ENCODE measurements at places on chromosomes 2 and 18.

DNA sequence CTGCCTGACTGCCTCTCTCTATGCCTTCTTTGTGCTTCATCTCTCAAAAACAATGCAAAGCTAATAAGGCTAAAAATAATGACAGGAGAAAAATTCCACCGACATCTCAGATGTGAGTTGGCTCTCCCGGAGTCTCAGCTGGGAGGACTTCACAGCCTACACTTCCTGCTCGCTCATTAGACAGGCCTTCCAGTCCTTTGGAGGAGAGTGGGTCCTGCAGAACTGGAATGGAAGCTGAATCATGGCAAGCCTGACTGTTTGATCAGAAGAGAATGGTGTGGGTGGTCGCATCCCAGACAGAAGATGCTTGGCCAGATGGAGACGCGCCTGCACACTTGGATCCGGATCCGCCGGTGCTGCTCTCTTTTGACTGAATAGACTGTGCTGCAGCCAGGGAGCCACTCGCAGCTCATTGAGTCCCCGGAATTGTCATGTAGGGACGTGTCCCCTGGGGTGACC, 49.7 kb downstream of the TRIB2 start:
- DNase-seq = no peak

- DNase-seq = peak; percentile 82
These were observed 57.8 kb downstream of the PKDCC start for GRCh38 chr2:42105330-42106256.

GRCh38 chr2:109126501-109126860, 2.5 kb upstream of the SH3RF3 start:
- no peak for DNase-seq

GRCh38 chr2:61662990-61663389, 124.8 kb upstream of the XPO1 start:
- DNase-seq = no peak

DNA sequence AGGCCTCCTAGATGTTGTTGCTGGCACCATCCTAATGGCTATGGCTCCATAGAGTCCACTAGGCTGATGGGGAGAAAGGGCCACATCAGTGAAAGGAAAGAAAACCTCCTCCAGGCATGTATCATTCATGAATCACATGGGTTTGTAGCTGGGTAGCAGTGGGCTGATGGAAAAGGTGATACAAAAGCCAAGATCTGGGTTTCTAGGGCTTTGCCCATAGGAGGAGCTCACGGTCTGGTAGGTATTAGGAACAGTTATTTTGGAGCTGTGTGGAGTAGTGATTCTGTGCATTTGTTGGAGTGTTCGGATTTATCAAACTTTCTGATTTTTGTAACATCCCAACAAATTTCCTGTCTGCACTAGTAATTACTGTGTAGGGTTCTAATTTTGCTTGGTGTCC, 259.2 kb downstream of the SLC4A3 start:
- DNase-seq = no peak

DNA sequence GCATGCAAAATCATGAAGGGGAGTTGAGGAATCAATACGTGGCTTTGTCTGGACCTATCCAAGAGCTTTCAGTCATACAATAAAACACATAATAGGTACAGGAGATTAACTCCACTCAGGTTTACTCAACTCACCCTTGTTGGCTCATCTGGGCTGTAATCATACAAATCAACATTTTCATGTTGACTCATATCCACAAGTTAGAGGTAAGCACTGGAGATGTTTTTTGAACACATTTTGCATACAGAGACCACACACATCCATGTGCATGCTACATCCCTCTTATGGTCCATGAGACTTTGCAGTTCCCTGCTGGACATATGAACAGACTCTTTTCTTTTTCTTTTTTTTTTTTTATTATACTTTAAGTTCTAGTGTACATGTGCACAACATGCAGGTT, 336.9 kb upstream of the PIK3C3 start:
- DNase-seq = no peak

DNA sequence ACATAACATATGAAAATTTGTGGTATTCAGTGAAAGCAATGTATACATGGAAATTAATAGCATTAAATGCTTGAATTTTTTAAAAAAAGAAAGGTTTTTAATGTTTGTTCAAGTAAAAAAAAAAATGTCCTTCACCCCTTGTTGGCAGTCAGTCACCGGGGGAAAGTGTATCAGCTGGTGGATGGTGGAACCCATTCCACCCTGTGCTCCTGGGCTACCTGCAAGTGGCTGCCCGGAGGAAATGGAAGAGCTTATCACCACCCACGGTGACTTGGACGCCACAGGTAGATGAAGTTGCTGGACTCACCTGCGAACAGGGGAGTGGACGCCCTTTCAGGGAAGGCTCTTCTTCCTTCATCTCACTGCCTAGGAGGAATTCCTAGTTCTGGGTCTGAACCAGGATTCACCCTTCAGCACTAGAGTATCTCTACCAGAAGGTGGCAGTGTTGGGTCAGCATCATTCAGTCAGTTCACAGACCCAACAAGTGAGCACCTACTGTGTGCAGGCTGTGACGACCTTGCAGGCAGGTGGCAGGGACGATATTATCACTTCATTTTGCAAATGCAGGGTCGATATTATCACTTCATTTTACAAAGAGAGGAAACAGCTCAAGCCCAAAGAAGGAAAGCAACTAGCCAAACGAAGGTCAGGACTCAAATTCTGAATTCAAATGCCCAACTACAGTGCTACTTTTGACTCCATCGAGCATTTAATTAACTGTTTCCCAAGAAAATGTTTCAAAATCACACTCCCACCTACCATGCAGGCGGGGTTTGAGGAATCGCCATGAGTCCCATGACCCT, 35.8 kb downstream of the CIB4 start:
- DNase-seq = peak; percentile 17

DNA sequence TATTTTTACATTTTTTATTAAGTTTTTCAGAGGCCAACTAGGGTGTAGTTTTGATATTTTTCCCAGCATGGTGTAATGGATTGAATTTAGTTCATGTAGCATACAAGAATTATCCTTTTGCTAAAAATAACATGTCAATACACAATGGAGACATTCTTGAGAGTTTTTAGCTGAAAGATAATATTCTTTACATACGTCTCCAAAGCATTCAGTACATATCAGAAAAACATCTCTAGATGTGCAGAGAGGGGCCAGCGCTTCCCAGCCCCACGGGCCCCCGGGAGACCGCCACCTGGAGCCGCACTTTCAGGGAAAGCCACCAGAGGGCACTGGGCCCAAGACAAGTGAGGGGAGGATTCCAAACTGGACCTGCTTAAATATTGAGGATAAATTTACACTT, 499.4 kb downstream of the GALR1 start:
- DNase-seq = no peak

- DNase-seq = peak; percentile 25
These were observed 5.8 kb upstream of the RTN4 start for GRCh38 chr2:55056024-55056521.

DNA sequence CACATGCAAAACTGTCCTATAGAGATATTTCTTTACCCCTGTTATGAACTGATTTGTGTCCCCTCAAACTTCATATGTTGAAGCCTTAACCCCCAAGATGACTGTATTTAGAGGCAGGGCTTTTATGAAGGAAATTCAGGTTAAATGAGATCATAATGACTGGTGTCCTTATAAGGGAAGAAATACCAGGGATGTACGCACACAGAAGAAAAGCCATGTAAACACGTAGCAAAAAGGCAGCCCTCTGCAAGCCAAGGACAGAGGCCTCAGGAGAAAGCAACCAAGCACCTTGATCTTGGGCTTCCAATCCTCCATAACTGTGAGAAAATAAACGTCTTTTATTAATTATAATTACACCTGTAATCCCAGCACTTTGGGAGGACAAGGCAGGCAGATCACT, 101.3 kb upstream of the NDUFV2 start:
- DNase-seq = no peak

DNA sequence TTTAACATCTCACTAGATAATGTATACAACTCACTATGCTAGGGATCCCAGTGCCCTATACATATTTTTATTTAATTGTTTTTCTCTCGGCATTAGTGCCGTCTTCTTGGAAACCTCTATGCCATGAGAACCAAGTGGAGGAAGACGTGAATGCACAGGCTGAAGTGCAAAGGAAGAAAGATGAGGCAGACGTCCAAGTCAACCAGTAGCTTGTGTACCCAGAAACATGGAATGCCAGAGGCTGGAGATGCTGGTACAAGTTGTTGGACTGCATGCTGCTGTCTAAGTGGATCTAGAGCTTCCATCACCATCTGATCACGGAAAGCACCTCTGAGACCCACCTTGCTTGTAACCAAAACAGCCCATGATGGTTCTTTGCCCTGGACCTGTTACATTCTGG, 12.5 kb upstream of the GEMIN6 start:
- DNase-seq = no peak

GRCh38 chr2:165500816-165501215, 31.3 kb downstream of the CSRNP3 start:
- no peak for DNase-seq

GRCh38 chr2:55142518-55142917, 89.6 kb downstream of the CLHC1 start:
- no peak for DNase-seq

- no peak for DNase-seq
These were observed 10.5 kb downstream of the CYTIP start for GRCh38 chr2:157433394-157433793.

- no peak for DNase-seq
These were observed 37.1 kb downstream of the B4GALT6 start for GRCh38 chr18:31647127-31647753.

GRCh38 chr18:8034674-8035073, 467.6 kb downstream of the PTPRM start:
- DNase-seq = no peak

DNA sequence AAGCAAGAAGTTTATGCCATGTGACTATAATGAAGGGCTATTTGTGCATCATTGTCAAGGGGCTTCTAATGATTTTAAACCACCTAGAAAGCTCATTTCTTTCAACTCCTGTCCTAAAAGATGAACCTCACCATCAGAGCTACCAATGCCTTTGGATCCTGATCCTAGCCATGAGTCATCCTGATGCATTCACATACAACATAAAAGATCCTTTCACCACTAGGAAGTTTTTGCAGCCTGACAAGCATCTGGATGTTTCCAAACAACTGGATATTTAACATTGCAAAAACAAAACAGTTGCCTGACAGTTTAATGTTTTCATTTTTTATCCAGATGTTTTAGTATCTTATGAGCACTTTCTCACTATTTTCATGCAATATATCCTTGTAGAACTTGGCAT, 425.3 kb downstream of the MBD2 start:
- DNase-seq = no peak

DNA sequence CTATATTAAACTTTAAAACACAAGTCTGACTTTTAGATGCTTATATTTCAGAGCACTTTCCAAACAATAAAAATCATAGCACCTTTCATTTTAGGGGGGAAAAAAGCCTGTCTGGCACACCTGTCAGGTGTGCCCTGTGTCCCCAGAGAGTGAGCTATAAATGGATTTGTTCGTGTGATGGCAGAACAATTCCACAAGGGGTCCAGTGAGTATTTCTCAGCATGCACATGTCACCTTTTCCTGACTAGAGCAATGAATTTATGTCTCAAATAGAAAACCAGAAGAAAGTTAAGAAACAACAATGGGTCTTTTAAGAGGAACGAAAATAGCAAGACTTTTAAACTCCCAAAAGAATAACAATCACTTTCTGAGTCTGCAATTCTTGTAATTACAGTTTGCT, 55.9 kb downstream of the ACVR1C start:
- DNase-seq = no peak

- no peak for DNase-seq
These were observed 141.7 kb downstream of the NDUFA10 start for GRCh38 chr2:239883326-239884050.

GRCh38 chr2:67881816-67882215, 181.0 kb downstream of the C1D start:
- DNase-seq = no peak

GRCh38 chr2:199378948-199379650, 78.6 kb downstream of the SATB2 start:
- DNase-seq = no peak

DNA sequence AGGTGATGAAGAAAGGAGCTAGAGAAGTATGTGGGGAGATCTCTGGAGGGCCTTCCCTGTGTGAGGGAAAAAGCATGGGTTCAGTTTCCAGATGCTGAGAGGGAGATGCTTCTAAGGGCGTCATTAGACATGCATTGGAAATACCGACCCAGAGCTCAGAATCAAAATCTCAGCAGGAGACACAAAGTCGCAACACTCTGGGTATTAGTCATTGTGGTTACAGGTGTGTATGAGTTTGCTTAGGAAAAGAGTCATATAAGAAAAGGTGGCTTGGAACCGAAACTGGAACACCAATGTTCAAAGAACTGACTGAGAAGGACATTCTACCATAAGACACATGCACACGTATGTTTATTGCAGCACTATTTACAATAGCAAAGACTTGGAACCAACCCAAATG, 477.1 kb downstream of the FBXO15 start:
- no peak for DNase-seq

GRCh38 chr18:62277045-62277444, 48.1 kb upstream of the TNFRSF11A start:
- no peak for DNase-seq

GRCh38 chr18:9506046-9506792, 30.9 kb downstream of the RALBP1 start:
- no peak for DNase-seq

GRCh38 chr2:9778012-9778411, 65.3 kb upstream of the TAF1B start:
- no peak for DNase-seq

DNA sequence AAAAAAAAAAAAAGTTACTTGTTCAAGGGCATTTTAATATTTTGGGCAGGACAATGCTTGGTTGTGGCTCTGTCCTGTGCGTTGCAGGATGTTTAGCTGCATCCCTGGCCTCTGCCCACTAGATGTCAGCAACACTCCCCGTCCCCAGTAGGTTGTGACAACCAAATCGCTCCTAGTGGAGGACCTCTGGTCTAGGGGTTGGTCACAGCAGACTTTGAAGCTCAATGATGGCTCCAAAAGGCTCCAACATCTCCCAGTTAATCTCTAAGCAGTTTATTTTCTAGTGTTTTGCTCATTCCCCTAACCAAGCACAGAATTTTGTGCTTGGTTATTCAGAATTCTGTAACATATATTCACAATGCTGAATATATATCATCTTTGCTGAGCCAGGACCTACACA, 67.0 kb downstream of the CHRNA1 start:
- DNase-seq = peak; percentile 42

GRCh38 chr18:58501066-58501896, 127.6 kb downstream of the ALPK2 start:
- DNase-seq = no peak

GRCh38 chr18:23038712-23039111, 96.6 kb upstream of the CABLES1 start:
- no peak for DNase-seq

- DNase-seq = no peak
These were observed 121.9 kb upstream of the MYT1L start for GRCh38 chr2:2452961-2453360.

DNA sequence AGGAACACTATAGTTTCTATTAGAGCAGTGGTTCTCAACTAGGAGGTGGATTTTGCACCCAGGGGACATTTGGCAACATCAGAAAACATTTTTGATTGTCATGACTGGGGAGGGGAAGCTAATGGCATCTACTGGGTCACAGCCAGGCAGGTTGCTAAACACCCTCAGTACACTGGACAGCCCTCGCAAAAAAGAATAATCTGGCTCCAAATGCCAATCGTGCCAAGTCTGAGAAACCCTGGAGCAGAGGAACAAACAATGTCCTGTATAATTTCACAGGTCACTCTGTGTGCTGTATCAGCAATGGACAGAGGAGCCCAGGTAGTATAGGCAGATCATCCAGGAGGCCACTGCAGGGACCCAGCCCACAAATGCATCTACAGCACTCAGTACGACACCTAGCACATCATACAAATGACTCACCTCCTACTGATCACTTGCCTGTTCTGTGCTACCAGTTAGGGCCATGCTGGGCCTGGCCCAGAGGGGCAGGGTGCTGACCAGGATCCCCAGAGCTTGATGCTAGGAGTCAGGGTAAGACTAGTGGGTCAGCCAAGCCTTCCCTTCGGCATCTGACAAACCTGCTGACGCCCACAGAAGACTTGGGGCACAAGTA, 37.6 kb downstream of the SFXN5 start:
- DNase-seq = no peak

Measured in CD4-positive, alpha-beta T cell (primary cell).